ENCODE measurements at places on chromosomes 6 and 20.

DNA sequence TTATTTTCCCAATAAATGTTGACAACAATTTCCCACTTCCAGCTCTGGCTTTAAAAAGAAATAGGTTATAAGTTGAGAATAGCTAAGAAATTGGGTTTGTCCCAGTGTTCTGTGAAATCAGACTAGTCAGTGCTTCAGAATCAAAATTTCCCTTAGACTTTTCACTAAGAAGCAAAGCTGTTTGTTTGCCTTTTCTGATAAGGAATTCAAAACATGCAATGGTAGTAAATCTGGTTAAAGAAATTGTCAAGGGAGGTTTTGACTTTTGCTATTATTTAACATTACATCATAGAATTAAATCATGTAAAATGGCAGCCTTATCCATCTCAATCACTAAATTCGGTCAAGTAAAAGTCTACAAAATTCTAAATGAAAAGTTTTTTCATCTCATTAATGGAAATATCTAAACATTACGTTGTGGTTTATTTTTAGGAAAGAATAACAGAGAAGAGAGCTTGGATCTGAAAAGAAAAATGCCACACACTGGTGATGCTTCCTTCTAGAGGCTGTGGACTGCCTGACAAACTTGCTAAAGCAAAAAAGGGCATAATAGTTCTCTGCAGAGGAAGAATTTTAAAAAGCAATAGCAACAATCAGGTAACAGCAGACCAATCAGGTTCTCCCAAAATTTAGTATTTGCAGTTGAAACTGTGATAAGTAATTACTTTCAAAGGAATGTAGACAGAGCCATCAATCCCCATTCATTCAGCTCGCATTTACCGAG is 36.4 kb downstream of the PLAGL1 start:
- DNase-seq = no peak

GRCh38 chr6:119476024-119476423 is 126.5 kb upstream of the MAN1A1 start:
- DNase-seq = no peak

- DNase-seq = no peak
Observed at GRCh38 chr6:31621320-31621939, 915 bp downstream of the PRRC2A start.

DNA sequence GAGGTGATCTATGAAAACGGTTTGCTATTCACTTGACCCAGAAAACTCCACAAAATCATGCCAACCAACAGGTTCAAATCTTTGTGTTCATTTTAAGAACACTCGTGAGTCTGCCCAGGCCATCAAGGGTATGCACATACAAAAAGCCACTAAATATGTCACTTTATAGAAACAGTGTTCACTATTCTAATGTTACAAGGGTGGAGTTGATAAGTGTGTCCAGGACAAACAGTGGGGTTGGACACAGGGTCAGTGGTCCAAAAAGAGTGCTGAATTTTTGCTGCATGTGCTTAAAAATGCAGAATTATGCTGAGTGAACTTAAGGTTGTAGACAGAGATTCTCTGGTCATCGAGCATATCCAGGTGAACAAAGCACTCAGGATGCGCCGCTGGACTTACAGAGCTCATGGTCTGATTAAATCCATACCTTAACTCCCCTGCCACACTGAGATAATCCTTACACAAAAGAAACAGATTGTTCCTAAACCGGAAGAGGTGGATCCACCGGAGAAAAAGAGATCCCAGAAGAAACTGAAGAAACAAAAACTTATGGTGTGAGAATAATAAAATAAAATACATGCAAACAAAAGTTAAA is 23.5 kb downstream of the KIAA0408 start:
- DNase-seq = no peak

- no peak for DNase-seq
Observed at GRCh38 chr6:1586861-1587450, 22.8 kb upstream of the FOXC1 start.

DNA sequence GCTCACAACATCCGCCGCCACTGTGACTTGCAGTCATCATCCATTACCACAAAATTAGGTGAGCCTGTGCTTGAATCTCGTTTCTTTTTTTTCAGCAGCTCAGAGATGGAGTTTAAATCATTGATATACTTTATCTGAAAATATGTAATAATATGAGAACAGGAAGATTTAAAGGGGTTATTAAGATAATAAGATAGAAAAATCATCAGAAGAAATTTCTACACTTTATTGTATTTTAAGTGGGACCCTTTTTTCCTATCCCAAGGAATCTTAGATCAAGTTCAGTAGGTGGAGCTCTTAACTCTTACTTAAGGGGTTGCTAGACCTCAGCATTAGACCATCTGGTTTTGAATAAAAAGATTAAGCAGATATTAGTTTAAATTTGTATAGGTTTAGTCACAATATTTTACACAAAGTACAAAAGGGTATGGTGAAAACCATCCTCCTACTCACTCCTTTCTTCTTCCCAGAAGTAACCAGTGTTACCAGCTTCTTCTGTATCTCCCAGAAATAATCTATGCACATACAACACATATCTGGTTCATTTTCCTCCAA is 9.4 kb upstream of the NCOA7 start:
- DNase-seq = peak; percentile 47

DNA sequence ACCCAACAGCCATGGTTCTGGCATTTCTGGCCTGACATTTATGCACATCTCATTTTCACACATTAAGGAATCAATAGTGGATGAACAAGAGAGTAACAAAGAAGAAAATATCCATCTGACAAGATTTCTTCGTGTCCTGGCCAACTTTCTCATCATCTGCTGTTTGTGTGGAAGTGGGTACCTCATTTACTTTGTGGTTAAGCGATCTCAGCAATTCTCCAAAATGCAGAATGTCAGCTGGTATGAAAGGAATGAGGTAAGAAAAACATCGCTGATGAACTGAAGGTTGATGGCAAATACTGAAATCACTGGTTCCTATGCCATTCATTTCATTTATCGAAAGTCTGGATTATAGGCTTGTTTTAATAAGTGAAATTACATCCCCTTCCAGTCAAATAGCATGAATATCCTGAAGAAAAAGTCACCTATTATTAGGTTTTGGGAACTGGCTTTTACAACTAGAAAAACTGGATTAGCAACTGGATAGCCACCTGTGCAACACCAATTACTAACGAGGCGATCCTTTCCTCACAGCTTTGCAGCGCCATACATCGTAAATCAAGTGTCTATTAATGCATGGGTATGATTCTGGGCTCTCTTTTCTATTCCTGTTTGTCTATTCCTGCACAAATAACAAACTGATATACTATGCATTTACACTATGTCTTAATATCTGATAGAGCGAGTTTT is 50.2 kb upstream of the NOP56 start:
- DNase-seq = no peak

- DNase-seq = no peak
Observed at GRCh38 chr20:711576-711975, 36.0 kb upstream of the SCRT2 start.

- no peak for DNase-seq
Observed at GRCh38 chr6:142702501-142703460, 242.2 kb downstream of the HIVEP2 start.

DNA sequence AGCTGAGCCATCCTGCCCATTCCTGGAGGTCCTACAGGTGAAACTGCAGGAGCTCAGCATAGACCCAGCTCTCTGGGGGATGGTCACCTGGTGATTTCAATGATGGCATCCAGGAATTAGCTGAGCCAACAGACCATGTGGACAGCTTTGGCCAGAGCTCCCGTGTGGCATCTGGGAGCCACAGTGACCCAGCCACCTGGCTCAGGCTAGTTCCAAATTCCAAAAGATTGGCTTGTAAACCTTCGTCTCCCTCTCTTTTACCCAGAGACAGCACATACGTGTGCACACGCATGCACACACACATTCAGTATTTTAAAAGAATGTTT is 44.0 kb downstream of the SIRPA start:
- DNase-seq = no peak

- no peak for DNase-seq
Observed at GRCh38 chr6:65671922-65672321, 35.1 kb downstream of the EYS start.

DNA sequence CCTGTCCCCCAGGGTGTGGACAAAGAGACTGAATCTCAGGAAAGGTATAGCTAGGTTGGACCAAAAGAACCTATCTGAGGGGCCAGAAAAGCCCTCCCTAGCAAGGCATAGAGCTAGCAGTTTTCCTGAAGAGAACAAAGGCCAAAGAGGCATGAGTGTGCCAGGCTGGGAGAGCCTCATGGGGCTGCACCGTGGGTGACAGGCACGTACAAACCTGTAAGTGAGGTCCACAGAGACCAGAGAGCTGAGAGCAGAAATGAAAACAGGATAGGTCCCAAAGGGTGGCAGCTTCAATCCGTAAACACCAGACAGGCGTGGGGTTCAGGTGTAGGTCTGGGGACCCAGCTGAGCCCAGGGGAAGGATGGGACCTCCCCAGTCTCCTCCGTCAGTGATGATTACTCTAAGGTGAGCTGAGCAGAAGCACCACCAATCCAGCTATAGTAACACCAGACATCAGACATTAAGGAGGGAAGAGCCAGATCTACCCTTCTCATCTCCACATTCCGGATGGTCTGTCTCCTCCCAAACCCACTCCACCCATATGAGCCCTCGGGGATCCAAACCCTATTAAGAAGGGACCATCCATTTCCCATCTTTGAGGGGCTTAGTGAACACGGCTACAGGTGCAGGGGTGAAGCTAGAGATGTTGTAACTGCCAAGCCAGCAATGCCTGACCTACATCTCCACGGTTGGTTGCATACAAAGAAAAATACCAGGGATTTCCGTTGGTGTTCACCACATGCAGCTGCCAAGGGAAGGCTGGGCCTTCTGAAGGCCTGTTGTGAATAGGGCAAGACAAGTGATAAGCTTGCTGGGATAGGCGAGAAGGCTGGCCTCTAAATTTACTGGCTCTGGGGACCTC is 38.3 kb downstream of the BCL2L1 start:
- peak; percentile 75 for DNase-seq

DNA sequence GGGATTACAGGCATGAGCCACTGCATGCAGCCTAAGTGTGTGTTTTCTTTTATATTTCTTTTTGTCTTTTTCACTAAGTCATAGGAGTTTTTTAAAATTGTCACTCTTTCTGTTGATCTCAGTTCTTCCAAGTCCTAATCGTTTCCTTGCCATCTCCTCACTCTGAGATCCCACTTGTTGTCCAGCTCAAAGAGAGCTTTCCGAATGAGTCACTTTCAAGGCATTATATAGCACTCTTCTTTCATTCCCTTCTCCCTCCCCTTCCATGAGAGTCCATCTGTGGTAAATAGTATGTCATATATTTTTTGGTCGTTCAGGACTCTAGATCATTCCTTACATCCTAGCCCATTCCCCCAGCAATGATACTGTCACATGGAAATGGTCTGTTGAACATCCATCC is 4.3 kb downstream of the VAPB start:
- no peak for DNase-seq

DNA sequence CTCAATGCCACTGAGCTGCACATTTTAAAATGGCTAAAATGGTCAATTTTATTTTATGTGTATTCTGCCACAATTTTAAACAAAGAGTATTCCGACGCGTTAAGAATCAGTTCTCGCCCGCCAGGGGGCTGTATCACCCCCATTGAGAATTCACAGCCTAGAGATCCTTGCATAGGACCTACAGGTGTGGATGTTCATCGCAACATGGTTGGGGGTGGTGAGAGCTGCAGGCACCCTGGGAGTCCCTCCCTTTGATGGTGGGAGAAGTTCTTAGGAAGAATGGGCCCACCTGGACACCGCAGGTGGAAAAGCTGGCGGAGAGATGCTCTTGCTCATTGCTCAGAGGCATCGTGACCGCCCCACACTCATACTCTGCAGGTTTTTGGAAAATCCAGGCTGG is 63.5 kb downstream of the SLC2A10 start:
- no peak for DNase-seq

DNA sequence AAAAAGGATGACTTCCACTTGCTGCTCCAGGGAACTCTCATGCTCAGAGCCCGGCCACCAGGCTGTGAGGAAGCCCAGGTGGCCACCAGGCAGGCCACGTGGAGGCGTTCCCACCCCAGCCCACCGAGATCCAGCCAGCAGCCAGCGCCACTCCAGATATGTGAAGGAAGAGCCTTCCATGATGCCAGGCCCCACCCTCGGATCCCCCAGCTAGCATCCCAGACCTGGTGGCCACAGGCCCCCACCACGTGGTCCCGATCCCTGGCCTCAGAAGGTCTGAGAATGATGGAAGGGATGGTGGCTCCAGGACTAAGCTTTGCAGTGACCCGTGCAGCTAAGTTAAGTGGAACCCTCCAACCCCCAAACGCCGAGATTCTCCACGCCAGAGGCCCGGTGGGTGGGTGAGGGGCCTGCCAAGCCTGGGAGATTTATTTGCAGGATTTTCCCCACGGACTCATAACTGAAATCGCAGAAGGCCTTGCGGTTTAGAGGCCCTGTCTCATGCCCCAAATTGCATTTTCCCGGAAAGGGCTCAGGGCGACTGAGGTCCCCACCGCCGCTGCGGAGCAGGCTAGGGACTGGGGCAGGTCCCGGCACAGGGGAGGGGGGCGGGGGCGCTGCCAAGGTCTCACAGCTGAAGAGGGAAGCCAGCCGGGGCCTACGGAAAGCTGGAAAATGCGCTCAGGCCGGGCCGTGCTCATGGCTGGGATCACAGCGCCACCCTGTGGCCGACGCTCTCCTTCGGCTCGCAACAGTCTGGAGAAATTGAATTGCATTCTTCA is 31.1 kb upstream of the CST7 start:
- DNase-seq = peak; percentile 45

GRCh38 chr6:4459996-4460395 is 316.2 kb upstream of the CDYL start:
- no peak for DNase-seq

DNA sequence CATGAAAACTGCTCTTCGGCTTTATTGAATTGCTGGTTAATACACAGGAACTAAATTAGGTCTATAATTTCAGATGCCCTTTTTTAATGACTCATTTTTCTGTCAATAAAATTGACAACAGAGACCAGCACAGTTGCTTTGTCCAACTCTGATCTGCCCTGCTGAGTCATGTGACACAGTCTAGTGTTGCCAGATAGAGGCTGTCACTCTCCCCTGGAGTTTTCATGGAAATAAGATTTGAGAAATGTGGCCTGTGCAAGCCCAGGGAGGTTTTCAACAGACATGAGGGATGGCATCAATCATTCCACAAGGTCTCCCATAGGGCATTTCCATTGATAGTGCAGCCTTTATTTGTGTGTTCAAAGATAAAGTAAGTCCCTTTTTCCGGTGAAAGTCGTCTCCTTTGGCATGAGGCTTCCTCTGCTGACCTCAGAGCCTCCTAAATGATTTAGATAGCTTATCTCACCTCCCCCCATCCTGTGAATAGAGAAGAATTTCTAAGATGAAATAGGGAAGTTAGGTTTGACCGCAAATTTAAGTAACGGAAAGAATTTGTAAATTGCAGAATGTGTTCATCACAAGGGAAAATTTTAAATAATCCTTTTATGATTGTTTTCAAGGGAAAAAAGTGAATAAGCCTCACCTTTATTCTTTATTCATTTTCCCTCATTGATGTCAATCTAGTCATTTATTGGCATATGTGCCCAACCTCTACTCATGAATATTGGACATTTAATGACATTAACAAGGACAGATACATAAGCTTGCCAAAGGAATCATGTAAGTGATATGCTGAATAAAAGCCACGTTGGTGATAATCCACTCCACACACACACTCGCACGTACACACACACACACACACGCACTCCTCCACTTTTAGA is 277.7 kb downstream of the ADGB start:
- no peak for DNase-seq

All from ACHN (cell line).